Spinal cord (tissue), 10 donors: ENCODE measurements at places on chromosomes 5 and 9. TPM values are rescaled to one million over a fixed set of nuclear protein-coding genes. Genes with fewer than 3 reads are reported as not detected.

The TMEM167A gene
- total RNA-seq, result 137 TPM

The TMEM252 gene
- not detected for total RNA-seq

The PCDH12 gene
- 12.9 TPM for total RNA-seq

The RXFP3 gene
- 0.28 TPM for total RNA-seq

The GZMA gene
- 0.20 TPM for total RNA-seq

The SLC45A2 gene
- total RNA-seq, result 0.40 TPM
